ENCODE measurements at places on chromosomes 5 and 9.
A peak's percentile ranks its signal among the peaks of the same experiment; 100 is the strongest.

DNA sequence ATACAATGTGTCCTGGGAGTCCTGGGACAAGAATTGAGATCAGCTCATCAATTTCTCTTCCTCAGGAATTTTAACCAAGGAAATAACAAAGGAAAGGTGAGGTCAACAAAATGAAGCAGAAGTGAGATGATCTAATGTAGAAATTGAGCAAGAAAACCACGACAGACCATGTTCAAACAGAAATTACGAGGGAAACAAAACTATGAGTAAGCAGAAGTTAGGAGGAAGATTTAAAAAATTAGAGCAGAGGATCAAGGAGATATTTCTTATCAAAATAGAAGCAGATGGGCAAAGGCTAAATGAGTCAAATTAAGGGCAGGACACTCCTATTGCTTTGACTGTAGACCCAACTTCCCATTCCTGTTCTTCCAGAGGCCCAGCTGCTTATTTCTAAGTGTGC is 97.4 kb downstream of the HINT1 start:
- DNase-seq, result no peak

DNA sequence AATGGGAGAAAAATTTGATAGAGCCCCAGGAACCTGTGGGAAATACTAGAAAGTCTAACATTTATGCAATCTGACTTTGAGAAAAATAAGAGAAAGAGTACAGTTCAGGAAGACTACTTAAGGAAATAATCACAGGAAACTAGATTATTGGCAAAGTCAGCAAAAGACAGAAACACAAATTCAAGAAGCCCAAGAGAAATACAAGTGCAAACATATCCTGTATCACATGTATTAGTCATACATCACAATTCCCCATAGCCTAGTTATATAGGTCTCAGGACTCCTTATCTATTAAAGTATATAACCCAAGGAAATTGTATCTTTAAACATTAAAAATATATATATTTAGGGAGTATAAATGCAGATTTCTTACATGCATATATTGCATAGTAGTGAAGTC is 100.8 kb downstream of the HOMER1 start:
- DNase-seq, result no peak

DNA sequence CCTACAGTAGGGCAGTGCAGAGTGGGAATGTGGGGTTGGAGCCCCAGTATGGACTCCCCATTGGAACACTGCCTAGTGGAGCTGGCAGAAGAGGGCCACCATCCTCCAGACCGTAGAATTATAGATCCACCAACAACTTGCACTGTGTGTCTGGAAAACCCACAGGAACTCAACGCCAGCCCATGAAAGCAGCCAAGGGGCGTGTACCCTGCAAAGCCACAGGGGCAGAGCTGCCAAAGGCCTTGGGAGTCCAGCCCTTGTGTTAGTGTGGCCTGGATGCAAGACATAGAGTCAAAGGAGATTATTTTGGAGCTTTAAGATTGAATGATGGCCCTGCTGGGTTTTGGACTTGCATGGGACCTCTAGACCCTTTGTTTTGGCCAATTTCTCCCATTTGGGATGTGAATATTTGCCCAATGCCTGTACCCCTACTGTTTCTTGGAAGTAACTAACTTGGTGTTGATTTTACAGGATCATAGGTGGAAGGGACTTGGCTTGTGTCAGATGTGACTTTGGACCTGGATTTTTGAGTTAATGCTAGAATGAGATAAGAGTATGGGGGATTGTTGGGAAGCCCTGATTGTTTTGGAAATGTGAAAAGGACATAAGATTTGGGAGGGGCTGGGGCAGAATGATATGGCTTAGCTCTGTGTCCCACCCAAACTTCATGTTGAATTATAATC is 266.8 kb downstream of the SEMA5A start:
- DNase-seq, result no peak

- no peak for DNase-seq
Observed at GRCh38 chr5:8568858-8569257, 699.9 kb downstream of the MTRR start.

DNA sequence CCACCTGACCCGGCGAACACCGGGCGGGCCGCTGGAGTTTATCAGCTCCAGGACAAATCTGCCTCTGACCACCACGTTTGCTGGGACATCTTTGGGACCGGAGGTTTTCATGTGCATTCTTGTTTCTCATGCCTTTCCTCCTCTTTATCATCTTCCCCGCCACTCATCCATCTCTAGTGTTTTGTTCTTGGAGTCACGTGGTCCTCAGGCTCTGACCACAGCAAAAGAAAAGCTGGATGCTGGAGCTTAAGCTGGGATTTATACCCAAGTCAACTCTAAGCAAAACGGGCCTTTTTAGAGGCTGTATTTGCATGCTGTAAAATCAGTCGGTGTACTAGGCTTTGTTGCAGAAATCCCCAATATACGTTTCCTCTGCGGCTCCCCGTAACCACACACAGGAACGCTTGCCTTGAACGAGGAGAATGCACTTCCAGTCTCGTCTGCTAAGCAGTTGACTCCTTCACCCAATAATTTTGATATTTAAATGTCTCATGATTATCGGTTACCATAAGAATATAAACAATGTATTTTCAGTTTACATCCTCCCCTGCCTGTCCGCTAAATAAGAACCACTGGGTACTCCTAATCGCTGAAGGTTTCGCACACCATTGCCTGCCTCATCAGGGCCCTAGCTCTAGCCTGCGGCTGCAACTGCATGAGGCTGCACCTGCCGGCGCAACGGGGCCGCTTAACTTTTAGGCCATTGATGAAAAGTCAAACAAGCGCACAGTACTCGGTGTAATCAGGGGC is 560 bp upstream of the NDUFS6 start:
- DNase-seq, result peak; percentile 53

- DNase-seq, result peak; percentile 16
Observed at GRCh38 chr5:39274398-39275085, 55.2 kb upstream of the FYB1 start.
